PC-3 (cell line): ENCODE measurements at places on chromosomes 5 and 9.

GRCh38 chr9:95753762-95754465, 121.6 kb upstream of the ERCC6L2 start:
- no peak for DNase-seq

GRCh38 chr5:139341187-139341688, 416 bp upstream of the PAIP2 start:
- DNase-seq = no peak

- no peak for DNase-seq
Observed at GRCh38 chr5:54463713-54464112, 8.2 kb downstream of the HSPB3 start.

- no peak for DNase-seq
Observed at GRCh38 chr5:174832811-174833210, 108.4 kb downstream of the MSX2 start.

DNA sequence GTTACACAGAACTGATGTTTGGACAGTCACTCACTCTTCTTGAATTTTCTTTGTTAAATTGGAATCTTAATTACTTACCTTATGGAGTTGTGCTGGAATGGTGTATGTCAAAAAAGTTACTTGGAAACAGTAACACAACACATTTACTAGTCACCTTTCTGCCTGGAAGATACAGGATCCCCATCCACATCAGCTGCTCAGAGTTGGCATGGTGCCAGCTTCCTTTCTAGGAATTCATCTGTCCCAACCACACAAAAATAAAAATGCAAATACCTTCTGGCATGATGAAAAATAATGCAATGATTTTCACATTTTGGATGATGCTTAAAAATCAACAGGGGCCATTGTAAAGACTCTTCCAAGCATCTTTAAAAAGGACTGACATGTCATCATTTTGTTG, 341.5 kb downstream of the TMEM38B start:
- DNase-seq = no peak

GRCh38 chr5:101431201-101431600, 528.1 kb upstream of the ST8SIA4 start:
- no peak for DNase-seq

- DNase-seq = peak; percentile 44
Observed at GRCh38 chr5:77635067-77635916, 3.2 kb downstream of the OTP start.
